ENCODE measurements at places on chromosomes 6 and 20.

- no peak for DNase-seq
These were observed 384.2 kb downstream of the PRKN start for GRCh38 chr6:162343198-162343935.

DNA sequence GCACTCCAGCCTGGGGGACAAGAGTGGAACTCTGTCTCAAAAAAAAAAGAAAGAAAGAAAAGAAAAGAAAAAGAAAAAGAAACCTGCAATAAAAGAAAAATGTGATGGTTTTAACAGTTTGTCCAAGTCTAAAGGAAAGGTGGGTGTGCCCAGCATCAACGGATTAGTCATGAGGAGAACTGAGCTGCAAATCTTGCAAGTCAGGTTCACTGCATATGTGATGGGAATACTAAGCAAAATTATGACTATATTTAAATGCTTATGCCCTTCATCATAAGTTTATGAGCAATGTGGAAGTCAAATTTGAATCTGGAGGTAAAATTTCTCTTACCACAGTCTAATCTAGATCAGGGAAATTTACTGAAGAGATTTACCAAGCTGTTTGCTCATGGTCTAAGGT lies 13.1 kb upstream of the CDK19 start:
- DNase-seq, result no peak

- no peak for DNase-seq
These were observed 297.2 kb downstream of the GJA1 start for GRCh38 chr6:121732641-121733040.

GRCh38 chr6:41689171-41690008 lies 46.0 kb downstream of the TFEB start:
- DNase-seq, result peak; percentile 43

- no peak for DNase-seq
These were observed 65.9 kb upstream of the FBXL4 start for GRCh38 chr6:99013661-99014060.

DNA sequence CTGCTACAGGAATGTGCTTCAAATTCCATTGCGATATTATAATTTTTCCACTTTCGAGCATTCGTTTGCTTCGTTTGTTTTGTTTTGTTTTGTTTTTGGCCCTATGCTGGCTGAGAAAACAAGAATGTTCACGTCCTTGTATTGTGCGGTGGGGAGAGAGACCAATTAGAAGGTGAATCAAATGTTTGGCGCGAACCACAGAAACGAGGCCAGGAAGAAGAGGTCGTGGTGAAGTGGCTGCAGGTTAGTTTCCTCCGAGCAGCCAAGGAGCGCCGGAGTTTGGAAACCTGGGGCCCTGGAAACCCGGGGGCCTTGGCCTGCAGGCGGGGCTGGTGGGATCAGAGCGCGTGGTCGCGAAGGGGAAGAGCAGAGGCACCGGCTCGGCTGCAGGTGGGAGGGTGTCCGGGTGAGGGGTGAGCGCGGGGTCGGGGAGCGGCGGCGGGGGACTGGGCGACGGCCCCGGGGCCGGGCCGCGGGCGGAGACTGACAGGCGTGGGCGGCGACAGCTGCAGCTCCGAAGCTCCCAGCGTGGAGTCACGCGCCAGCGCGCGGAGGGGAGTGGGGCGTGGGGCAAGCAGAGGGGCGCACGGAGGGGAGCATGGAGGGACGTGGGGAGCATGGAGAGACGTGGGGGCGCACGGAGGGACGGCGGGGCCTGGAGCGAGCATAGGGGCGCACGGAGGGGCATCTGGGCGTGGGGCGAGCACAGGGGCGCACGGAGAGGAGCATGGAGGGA lies 141.5 kb upstream of the PDE10A start:
- peak; percentile 63 for DNase-seq

GRCh38 chr20:45727044-45727443 lies 4.9 kb downstream of the SPINT4 start:
- DNase-seq, result no peak

GRCh38 chr6:107132330-107132954 lies 17.1 kb upstream of the BEND3 start:
- DNase-seq, result no peak

DNA sequence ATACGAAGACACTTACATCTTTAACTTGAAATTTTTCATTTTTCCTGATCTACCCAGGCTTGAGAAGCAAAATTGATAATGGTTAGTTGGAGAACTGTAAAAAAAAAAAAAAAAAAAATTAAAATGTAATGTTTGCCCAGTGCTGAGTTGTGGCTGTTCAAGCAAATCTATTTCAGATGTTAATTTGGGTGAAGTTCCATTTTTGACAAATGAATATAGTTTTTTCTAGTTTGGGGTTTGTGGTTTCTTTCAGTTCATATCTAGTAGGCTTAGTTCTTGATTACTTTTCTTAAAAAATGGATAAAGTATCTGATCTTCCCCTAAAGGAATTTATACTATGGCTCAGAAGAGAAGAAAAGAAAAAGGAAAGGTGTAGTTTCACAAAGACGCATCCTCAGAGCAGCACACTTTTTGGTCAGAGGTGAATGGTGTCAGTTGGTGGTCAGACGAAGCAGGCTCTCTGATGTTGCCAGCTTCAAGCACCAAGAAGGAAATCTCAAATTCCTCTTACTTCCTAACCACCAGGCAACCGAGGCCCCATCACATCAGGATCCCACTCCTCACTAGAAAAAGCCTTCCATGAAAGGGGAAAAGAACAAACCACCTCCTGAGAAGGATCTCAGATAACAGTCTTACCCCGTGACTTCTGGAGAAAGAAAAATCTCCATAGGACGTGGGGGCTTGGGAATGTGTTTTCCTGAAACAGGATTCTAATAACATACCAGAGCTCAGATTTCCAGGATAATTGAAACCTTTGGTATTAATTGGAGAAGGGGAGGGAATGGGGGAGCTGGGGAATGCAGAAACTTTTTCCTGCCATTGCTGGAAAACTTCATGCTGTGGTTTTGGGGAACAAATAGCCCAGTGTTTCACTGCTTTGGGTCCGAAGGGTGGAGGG lies 396.2 kb downstream of the CD83 start:
- DNase-seq, result no peak

DNA sequence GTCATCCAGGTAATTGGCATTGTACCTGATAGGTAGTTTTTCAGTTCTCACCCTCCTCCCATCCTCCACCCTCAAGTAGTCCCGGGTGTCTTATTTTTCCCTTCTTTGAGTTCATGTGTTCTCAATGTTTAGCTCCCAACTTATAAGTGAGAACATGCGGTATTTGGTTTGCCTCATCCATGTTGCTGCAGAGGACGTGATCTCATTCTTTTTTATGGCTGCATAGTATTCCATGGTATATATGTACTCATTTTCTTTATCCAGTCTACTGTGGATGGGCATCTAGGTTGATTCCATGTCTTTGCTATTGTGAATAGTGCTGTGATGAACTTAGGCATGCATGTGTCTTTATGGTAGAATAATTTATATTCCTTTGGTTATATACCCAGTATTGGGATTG lies 45.8 kb downstream of the RPRD1B start:
- DNase-seq, result no peak

GRCh38 chr6:158766621-158767455 lies 52.3 kb downstream of the EZR start:
- DNase-seq, result no peak

- DNase-seq, result no peak
These were observed 9.2 kb upstream of the GHRH start for GRCh38 chr20:37270576-37271420.

DNA sequence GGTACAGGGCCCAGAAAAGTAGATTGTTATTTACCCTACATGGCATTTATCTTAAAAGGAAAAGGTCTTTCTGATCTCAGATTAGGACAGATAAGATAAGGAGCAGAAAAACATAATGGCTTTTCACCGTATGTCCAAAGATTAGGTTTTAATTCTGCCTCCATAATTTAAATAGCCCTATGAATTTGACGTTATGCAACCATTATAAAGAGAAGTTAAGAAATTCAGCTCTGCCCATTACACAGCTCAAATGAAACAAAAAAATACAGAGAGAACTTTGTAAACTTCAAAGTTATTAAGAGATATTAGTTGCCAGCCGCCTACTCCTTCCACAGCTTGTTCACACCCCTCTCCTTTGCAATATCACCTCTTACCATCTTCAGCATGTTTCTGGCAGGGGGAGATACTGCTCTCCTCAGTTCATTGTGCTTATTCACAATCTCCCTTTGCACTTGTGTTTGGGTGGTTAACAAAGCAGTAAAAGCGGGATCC lies 8.1 kb downstream of the CRISP3 start:
- no peak for DNase-seq

GRCh38 chr20:20084296-20084752 lies 32.0 kb downstream of the CFAP61 start:
- no peak for DNase-seq

DNA sequence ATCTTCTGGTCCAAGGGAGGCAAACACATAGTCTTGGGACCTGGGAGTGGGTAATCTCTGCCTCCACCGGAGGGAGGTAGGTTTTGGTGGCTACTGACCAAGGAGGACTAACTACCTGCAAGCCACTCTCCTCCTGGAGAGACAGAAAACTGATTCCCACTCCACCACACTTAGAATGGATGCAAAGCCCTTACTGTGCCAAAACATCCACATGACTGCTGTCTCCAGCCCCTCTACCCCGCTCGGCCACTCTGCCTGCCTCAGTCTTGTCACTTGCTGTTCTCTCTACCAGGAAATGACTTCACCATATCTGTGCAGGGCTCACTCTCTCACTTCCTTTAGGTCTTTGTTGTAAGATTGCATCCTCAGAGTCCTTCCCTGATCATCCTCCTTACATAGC lies 129.5 kb upstream of the ARG1 start:
- DNase-seq, result no peak

- DNase-seq, result no peak
These were observed 117.5 kb upstream of the PCSK2 start for GRCh38 chr20:17109307-17109706.

- DNase-seq, result no peak
These were observed 2.8 kb downstream of the SPO11 start for GRCh38 chr20:57332105-57333089.

GRCh38 chr6:12875051-12875450 lies 158.5 kb downstream of the PHACTR1 start:
- DNase-seq, result no peak

DNA sequence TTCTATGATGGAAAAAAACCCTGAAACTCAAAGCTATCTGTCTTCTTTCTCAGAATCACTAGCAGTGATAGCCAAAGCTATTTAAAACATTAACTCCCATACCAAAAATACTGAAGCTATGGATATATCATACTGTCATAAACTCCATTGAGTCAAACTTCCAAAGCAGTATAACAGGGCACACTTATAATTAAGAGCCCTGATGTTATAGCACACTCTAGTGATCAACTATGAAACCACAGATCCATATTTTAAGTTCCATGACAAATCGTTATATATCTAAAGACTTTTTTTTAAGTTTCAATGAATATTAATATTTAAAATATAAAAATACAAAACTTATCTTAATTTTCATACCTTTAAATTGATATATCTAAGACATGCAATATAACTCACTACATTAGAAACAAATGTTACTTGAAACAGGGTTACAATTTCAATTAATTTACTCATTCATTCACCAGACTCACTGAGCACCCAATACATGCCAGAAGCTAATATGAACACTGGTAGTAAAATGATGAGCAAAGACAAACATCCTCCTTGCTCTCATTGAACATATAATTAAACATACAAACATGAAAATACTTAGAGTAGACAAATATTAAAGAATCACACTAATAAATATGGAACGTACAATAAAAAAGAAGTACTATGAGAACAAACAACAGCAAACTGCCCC lies 69.3 kb downstream of the IBTK start:
- no peak for DNase-seq

DNA sequence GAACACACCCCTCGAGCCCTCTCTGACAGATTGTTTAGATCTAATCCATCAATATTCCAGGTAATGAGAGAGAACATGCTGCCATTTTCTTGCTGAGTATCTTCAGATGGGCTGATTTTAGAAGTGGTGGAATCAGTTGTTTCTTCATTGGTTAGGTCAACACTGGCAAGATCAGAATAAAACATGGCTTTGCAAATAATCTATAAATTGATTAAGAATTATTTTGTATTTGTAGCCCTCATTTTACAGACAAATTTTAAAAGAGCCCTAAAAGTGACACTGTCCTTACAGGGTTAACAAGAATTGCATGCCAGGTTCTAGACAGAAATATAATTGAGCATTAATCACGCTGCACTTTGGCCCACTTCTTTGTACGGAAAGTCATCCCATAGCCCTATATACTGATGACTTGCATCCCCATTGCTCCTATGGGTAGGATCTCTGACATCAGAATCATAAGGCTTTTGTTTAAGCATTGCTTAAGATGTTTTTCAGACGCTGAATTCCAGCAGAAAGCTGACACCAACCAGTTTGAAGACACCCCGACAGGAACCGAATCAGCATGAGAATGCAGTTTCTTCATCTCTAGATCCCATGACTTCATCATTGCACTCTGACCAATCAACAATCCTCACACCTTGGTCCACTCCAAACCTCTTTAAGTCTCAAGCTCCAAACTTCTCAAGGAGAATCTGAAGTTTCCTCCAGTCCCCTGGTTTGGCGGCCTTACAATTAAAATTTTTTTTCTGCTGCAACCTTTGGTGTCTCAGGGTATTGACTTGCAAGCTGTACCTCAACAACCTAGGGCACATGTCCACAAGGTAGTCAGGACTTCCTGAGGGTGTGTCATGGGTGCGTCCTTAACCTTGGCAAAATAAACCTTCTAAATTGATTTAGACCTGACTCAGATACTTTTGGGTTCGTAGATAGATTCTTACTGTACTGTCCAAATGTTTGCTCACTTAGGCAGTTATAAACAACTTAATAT lies 7.8 kb downstream of the TDP2 start:
- no peak for DNase-seq

- peak; percentile 74 for DNase-seq
These were observed 13.9 kb upstream of the ATG5 start for GRCh38 chr6:106339334-106340029.
